ENCODE measurements at places on chromosomes 5 and 9.

DNA sequence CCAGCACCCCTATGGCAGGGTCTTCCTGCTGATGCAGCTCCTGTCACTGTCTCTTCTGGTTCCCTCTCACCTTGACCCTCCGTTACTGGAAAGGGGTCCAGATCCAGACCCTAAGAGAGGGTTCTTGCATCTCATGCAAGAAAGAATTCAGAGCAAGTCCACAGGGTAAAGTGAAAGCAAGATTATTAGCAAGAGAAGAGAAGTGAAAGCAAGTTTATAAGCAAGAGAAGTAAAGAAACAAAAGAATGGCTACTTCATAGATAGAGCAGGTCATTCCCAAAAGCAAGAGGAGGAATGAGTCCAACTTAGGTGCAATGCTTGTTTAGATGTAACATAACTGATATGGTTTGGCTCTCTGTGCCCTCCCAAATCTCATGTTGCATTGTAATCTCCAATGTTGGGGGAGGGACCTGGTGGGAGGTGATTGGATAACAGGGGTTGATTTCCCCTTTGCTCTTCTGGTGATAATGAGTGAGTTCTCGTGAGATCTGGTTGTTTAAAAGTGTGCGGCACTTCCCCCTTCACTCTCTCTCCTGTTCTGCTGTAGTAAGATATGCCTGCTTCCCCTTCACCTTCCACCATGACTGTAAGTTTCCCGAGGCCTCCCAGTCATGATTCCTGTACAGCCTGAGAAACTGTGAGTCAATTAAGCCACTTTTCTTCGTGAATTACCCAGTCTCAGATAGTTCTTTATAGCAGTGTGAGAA is 183.3 kb downstream of the MED10 start:
- no peak for DNase-seq

DNA sequence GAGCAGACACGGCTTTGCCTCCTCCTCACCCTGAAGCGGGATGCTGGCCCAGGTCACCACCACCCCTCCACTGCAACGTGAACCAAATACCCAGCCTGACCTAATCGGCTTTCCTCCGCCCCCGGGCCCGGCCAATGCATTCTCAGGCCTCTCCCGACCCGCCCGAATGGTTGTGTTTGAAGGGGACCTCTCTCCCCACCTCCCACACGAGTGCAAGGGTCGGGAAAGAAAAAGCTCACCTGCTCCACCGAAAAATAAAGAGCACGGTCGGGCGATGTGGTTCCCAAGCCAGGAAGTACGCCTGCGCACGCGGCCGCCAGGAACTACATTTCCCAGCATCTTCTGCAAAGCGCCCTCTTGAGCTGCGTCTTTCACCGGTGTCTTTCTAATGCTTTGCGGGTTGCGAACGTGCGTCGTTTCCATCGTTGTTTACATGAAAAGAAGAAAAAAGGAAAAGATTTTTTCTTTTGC is at the start of gene ZNF883:
TSS of gene ZNF883 (minus strand) at position 282 of the 471 bp plus-strand sequence.
- no peak for DNase-seq

DNA sequence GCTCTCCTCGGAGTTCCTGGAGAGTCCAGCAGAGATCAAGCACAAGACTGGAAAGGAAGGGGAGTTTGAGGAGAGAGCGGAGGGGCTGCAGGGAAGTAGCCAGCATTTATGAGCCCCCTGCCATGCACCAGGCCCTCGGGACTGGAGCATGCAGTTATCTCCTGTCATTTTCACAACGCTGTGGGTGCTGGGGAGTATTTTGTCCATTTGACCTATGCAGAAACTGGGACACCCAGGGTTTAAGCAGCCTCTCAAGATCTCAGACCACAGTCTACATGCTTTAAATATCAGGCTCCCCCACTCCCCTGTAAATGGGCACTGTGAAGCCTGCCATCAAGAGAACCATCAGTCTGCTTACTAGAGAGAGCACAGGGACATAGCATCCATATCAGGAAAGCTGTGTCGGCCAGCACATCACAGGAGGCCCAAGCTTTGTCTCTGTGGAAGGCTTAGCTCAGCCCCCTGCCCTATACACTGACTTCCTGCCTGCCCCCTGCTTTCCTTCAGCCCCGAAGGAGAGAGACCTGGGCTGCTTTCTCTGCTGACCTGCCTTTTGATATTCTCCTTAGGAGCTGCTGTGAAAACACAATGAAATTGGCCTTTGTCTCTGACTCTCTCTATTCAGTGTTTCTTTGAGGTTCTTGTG is 7.3 kb downstream of the FOXI1 start:
- DNase-seq = no peak

DNA sequence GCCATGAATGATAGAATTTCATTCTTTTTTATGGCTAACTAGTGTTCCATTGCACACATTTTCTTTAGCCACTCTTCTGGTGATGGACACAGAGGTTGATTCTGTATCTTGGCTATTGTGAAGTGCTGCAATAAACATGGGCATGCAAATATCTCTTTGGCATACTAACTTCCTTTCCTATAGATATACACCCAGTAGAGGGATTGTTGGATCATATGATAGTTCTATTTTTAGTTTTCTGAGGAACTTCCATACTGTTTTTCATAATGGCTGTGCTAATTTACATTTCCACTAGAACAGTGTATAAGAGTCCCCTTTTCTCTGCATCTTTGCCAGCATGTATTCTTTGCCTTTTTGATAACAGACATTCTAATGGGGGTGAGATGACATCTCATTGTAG is 50.4 kb upstream of the CDK5RAP2 start:
- DNase-seq = no peak

GRCh38 chr5:11110128-11110527 is 349.1 kb upstream of the DAP start:
- DNase-seq = no peak

DNA sequence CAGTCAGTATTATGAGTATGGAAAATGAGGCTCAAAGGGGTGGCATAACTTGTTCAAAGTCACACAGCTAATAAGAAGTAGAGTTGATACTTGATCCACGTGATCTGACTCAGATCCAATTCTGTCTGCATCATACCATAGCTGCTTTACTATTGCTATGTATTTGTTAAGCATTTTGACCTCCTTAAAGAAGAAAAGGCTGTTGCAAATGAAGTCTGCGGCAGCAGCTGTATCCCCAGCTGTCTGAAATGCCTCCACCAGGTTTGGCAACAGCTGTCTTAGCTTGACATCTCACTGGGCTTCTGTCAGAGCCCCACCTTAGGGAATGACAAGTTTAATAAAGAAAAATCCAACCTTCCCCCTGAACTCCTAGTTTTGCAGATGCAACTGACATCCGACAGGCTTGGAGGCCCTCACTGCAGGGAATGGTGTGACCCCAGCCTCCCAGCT is 75.6 kb upstream of the SLC44A1 start:
- DNase-seq = no peak

DNA sequence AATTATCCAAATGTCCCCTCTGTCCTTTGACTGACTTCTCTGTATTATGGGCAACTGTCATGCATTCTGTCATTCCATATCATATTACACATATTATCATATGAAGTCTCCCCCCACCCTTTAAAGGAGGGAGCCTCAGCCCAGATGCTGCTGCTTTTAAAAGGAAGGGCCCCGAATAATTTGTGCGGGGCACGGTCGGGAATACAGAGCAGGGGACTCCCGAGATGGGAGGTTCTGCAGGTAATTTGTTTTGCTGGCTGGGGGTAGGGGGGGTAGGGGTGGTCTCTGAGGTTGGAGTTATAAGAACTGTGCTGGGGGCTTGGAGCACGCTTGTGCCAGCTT is 10.1 kb upstream of the LHX2 start:
- no peak for DNase-seq

- DNase-seq = no peak
Observed at GRCh38 chr5:41683181-41683580, 172.8 kb upstream of the PLCXD3 start.

DNA sequence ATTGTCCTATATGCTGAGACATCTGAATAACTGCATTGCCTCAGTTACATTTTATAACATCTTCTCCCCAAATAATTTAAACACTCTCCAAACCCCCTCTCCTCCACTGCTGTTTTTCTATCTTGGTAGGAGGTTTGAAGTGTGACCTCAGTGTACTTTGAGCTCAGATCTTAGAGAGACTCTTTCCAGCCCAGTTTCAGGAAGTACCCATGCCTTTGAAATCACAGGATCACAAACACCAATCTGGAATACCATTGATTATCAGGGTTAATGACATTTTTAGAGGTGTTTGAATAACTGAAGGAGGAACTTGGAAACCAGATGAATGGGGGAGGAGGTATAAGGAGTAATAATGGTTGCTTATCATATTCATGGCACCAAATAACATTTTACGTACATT is 93.2 kb downstream of the GCNT1 start:
- DNase-seq = no peak

DNA sequence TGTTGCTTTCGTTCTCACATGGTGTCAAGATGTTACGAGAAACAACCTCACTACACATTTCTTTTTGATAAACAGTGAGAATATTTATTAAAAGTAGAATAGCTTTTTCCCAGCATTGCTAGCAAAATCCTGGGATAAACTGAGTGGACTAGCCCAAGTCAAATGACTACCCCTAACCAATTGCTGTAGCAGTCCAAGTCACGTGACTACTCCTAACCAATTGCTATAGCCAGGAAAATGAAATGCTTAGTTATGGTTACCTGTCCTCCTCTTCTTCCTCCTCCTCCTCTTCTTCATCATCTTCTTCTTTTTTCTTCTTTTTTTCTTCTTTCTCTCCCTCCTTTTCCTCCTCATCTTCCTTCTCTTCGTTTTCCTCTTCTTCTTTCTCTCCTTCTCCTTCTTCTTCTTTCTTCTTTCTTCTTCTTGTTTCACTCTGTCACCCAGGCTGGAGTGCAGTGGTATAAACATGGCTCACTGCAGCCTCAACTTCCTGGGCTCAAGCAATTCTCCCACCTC is 85.4 kb downstream of the PDE8B start:
- DNase-seq = no peak

GRCh38 chr5:138596105-138596881 is 21.1 kb upstream of the HSPA9 start:
- no peak for DNase-seq

DNA sequence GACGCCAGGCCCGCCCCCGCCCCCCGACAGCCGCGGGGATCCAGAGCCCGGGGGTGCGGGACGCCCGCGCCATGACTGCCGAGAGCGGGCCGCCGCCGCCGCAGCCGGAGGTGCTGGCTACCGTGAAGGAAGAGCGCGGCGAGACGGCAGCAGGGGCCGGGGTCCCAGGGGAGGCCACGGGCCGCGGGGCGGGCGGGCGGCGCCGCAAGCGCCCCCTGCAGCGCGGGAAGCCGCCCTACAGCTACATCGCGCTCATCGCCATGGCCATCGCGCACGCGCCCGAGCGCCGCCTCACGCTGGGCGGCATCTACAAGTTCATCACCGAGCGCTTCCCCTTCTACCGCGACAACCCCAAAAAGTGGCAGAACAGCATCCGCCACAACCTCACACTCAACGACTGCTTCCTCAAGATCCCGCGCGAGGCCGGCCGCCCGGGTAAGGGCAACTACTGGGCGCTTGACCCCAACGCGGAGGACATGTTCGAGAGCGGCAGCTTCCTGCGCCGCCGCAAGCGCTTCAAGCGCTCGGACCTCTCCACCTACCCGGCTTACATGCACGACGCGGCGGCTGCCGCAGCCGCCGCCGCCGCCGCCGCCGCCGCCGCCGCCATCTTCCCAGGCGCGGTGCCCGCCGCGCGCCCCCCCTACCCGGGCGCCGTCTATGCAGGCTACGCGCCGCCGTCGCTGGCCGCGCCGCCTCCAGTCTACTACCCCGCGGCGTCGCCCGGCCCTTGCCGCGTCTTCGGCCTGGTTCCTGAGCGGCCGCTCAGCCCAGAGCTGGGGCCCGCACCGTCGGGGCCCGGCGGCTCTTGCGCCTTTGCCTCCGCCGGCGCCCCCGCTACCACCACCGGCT is 1.0 kb downstream of the FOXE1 start:
- no peak for DNase-seq

GRCh38 chr5:150580917-150581316 is 59.5 kb upstream of the SYNPO start:
- no peak for DNase-seq

DNA sequence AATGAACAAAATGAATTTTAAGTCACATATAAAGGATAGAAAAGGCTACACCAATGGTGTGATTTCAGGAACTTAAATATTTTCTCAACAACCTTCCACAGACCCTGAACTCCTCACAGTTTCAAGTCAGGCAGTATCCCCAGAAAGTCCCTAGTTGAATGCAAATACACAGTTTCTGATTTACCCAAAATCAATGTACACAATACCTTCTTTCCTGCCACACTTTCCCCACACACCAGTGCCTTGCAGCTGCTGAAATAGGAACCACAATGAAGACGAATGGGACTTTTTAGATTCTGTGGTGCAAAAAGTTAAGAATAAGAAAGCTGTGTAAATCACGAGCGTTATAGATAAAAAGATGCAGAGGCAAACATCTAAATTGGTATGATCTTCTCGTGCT is 552.4 kb upstream of the MEF2C start:
- DNase-seq = no peak

DNA sequence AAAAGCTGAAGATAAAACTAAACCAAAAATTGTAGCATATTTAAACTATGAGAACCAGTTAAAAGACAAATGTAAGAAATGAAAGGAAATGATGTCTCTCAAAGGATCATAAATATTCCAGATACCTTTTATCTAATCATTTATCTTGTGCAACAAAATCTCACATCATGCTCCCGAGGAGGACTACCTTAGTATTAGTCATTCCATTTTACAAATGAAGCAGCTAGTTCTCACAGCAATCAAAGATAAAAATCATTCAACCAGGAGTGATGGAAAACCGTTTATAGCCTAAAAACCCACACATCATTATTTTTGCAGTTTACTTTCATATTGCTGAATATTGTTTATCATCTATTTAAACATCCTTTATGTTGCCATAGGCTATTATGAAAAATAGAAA is 190.0 kb downstream of the CDH12 start:
- no peak for DNase-seq

- no peak for DNase-seq
Observed at GRCh38 chr9:124122813-124123462, 111.4 kb downstream of the LHX2 start.

DNA sequence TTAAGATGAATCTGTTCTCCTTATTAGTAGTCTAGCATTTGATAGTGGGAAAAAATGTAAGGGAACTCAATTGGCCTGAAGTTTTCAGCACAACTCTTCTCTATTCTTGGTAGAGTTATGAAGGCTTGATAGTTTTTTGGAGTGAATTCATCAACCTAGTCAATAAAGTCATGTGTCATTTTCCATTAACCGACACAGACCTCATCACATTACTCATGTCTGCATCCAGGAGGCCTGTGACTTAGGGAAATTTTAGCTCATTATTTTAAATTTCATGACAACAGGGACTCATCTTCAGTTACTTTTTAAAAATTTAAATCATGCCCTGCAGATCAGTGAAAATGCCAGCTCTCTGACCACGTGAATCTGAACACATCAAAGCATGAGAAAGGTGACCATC is 63.3 kb downstream of the ADAMTS16 start:
- DNase-seq = no peak

DNA sequence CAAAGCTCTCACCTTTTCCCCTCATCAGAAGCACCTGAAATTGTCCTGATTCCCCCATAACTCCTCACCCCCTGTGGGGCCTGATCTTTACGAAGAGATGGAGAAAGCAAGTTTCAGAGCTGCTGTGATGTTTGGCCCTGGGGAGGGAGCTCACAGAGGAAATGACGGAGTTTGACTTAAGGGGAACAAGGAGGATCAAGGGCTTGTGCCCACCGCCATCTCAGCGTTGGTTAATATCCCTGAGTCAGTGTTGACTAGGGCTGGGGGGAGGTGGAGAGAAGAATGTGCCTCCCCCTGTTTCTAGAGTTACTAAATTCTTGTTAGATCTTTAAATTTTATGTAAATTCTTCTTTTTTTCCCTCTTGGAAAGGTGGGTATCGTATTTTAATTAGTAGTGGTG is 27.8 kb downstream of the FGF18 start:
- DNase-seq = no peak

Measured in activated T-helper 1 cell treated with anti-CD3 and anti-CD28 coated beads, Interleukin-2, amount 50 U/mL, for 16 hours (primary cell).